NCI-H1092 (cell line): ENCODE measurements at places on chromosomes 2 and 18.

- DNase-seq, result no peak
Measured at GRCh38 chr2:129698593-129698992, 280.9 kb upstream of the RAB6C start.

- no peak for DNase-seq
Measured at GRCh38 chr2:102037681-102038080, 45.9 kb downstream of the IL1R2 start.

DNA sequence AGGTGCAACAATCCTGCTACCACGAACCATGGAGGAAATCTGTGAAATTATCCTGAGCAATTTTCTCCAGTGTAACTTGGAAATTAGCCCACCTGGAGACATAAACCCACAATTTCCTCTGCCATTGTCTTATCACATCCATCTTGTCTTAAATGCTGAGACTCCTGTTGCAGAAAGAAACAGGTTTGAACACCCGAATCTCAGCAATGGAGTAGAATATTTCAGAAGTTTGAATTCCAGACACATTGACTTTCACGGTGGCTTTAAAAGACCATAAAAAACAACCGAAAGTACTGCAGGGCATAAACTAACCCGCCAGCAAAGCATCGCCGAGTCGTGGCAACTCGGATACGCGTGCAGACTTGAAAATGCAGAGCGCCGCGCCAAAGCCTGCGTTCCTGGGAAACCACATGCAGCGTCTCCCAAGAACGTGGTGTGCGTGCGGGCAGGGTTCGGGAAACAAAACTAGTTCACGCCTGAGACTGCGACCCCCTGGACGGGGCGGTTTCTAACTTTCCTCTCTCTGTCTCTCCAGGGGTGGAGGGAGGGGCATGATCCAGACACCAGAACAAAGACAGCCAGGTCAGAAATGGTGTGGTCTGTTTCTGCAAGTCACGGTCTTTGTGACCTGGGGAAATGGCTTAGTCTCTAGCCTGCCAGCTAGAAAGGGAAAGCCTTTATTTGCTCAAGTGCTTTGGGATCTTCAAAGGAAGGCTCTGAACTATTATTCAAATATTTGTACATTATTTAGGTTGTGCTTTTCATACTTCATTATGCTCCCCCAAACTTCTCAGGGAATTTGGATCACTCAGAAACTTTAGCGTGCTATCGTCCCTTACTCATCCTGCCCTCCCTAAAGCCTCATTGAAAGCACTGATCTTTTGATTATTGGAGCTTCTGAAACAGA is 26.9 kb upstream of the KCTD1 start:
- no peak for DNase-seq

DNA sequence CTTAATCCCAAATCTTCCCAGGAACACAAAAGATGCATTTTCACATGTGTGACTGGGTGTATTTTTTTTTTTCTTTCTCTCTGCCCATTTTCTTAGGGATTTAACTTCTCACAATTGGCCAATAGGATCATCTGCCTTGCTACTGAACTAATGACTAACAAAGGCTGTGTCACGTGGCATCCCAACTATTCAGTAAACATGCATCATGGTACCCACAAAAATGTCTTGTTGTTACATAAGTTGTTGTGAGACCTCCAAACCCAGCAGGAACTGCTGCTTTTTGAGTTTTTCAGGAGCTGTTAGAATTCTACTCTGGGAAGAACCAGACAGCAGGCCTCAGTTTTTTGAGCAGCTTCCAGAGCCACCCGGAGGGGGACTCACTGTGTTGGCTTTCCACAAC is 31.9 kb downstream of the GAD1 start:
- no peak for DNase-seq

DNA sequence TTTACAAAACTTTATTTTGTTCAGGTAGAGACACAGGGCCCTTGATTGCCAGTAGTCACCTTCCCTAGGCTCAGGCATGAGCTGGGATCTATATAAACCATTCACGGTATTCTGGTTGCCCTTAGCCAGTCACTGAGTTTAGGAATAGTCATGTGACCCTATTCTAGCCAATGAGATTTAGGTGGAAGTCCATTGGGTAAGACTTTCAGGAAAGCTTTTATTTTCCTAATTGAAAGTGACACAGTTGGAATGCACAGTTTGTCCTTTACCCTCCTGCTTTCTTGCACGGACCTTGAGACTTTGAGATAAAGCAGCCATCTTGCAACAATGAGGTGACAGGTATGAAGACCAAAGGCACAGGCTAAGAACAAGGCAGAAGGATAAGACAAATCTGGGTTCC is 21.5 kb downstream of the SLC4A5 start:
- no peak for DNase-seq

DNA sequence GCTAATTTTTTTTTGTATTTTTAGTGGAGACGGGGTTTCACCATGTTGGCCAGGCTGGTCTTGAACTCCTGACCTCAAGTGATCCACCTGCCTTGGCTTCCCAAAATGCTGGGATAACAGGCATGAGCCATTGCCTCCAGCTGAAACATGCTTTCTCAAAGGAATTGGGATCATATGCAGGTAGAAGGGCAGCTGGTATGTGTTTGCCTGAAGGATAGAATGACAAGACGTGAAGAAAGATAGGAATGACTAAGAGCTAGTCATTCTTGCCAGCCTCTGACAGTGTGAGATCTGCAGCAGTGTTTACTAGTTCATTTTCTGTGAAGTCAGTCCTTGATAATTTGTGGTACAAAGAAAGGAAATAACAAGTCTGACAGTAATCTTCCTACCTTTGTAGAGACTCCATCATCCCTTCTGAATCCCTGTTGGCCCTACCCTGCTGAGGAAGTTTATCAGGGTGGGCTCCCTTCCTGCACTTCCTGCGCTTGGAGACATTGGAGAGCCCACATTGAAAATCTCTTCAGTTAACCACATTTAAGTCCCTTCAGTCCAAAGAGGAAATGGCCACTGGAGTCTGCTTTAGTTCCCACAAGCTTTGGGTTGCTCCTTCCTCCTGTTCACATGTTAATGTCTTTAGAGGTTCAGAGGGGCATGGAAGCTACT is 14.7 kb downstream of the CFLAR start:
- no peak for DNase-seq

GRCh38 chr2:191404568-191404991 is 159.4 kb downstream of the MYO1B start:
- no peak for DNase-seq

GRCh38 chr2:198700319-198700718 is 757.4 kb downstream of the SATB2 start:
- no peak for DNase-seq

- DNase-seq, result no peak
Measured at GRCh38 chr18:46320928-46321711, 216.9 kb downstream of the HAUS1 start.

- no peak for DNase-seq
Measured at GRCh38 chr2:1492711-1493430, 79.6 kb downstream of the TPO start.

- DNase-seq, result no peak
Measured at GRCh38 chr2:116810071-116810470, 1004.4 kb upstream of the DDX18 start.

DNA sequence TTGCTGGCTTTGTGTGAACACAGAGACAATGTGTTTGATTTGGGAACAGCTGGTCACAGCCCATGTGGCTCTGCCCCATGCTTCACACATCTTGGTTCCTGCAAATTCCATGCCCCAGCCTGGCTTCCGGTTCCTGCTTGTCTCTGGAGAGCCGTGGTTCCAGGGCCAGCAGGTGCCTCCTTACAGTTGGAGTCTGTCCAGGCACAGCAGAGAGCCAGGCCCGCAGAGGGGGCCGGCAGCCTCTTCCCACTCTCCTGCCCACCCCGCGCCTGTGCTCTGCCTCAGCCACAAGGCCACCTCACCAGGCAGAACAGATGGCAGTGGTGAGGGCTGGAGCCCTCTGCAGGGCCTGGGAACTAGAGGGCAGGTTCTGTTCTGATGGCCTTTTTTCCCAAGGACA is 81.5 kb downstream of the LDLRAD4 start:
- DNase-seq, result peak; percentile 52

DNA sequence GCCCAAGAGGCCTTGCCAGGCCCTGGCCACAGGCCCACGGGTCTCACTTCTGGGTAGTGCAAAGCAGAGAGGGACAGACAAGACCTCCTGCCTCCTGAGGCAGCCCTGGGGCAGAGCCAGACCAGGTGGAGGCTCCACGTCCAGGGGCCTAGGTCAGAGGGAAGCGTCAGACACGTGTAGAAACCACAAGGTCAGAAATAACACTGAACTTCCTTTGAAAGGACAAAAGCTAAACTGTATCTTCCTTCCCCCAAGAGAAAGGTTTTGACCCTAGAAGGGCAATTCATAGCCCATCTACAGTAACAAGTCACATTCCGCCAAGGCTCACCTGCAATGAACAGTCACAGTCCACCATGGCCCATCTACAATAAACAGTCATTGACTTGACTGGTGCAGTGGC is 17.9 kb downstream of the SDC1 start:
- DNase-seq, result no peak

GRCh38 chr18:25228410-25228809 is 123.6 kb downstream of the ZNF521 start:
- DNase-seq, result no peak

DNA sequence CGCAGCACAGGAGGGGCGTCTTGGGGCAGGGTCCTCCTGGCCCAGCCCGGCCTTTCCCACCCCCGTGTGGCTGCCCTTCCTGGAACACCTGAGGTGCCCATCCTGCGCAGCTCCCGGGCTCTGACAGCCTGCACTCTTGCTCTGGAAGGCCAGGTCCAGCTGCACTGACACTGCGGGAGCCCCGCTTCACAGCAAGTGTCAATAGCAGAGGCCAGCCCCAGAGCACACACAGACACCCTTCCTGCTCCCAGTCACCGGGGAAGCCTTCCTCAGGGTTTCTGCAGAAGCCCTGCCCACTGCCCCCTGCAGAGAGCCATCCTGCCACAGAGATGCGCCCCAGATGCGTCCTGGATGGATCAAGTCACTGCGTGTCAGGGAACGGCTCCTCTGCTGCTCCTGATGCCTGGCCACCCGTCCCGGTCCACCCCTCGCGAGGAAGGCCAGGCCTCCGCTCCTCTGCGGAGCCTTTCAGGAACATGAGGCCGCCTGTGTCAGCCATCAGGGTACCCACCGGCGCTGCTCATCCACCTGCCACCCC is 519.2 kb upstream of the MYT1L start:
- DNase-seq, result peak; percentile 25

- DNase-seq, result no peak
Measured at GRCh38 chr2:2222931-2223330, 108.1 kb downstream of the MYT1L start.

DNA sequence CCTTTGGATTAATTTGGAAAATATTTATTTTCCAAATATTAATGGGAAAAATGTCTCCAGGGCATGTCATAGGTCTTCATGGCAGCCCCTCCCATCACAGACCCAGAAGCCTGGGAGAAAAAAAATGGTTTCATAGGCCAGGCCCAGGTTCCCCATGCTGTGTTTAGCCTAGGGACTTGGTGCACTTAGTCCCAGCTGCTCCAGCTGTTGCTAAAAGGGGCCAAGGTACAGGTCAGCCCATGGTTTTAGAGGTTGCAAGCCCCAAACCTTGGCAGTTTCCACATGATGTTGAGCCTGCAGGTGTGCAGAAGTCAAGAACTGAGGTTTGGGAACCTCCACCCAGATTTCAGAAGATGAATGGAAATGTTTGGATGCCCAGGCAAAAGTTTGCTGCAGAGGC is 309.6 kb downstream of the SOCS6 start:
- no peak for DNase-seq

GRCh38 chr2:148971547-148971946 is 67.0 kb upstream of the LYPD6B start:
- DNase-seq, result no peak

- no peak for DNase-seq
Measured at GRCh38 chr2:44269831-44270230, 5.4 kb upstream of the SLC3A1 start.
